Stimulated activated CD4-positive, alpha-beta T cell treated with anti-CD3 and anti-CD28 coated beads, Interleukin-12 subunit alpha, Interleukin-12 subunit beta, amount 100 ng/mL, for 24 hours (primary cell): ENCODE measurements at places on chromosomes 1 and 21.

DNA sequence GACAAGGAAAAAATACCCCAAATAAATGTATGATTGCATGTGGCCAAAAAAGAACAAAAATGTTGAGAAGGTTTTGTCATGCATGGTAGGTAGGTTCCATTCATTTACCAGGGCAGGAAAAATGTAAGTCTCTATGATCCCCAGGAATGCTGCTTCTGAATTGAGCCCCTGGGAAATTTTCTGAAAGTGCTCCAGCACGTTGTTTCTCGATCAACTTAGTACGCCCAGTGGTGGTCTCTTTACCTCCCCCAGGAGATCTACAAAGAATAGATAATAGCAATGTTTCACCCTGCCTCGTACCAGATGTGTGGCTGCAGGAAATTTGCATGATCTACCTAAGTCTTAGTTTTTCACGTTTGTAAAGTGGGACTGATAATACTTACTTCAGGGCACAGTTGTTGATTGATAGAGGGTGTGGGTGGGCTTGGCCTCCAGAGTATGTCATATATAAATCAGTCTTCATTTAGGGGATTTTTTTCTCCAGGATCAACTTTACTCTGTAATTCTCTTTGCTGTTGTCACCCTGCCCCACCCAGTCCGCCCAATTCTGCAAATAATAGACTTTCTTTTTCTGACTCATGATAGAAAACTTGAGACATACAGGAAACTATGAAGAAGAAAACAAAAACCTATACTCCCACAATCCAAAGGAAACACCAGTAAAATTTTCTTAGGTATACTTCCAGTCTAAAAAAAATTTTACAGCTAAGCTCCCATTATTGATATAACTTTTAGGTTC is 462.0 kb upstream of the RUNX1 start:
- no peak for DNase-seq

GRCh38 chr21:35147439-35147838 is 98.3 kb upstream of the RUNX1 start:
- no peak for DNase-seq

DNA sequence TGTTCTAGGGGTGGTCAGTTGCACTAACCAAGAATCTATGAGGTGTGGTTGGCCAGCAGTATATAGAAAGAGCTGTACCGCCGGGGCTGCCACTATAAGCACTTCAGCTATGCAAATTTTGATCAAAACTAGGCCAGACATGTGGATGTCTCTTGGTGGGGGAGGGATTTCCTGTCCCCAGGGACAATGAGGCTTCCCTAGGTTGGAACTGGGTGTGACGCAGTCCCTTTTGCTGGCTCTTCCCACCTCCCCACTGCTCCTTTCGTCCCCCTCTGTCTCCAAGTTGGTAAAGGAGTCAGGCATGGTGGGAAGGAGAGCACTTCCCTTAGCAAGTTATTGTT is 13.6 kb downstream of the SDCCAG8 start:
- no peak for DNase-seq

DNA sequence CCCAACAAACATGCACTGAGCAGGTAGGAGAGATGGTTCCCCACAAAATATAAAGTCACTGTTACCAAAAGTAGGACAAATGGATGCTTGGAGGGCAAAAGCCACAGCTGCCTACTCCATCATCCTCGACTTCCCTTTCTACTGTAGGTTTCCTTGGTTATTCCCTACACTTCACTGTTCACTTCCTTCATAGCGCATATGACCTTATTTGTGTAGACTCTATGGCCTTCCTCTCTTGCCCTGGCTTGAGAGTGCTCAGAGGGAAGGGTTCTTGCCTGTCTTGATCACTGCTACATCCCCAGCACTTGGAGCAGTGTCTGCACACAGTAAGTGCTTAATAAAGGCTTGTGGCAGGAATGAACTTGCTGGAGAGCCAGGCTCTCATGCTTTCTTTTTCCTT is 14.6 kb upstream of the TRNP1 start:
- no peak for DNase-seq

DNA sequence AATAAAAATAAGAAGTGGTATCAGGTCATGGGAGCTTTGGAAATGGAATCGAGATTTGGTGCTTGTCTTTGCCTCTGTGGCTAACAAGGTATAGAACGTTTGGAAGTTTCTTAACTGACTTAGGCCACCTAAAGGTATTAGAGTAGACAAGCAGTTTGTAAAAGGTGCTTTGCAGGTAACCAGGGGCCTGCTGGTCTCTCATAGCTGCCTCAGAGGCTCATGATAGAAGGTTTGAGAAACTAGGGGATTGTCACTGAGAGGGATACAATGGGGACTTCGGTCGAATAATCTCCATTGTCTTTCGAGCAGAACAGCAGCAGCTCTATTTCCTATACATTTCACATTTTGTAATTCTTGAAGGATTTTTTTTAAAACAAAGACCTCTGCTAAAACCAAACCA is 37.6 kb downstream of the C21orf91 start:
- no peak for DNase-seq

DNA sequence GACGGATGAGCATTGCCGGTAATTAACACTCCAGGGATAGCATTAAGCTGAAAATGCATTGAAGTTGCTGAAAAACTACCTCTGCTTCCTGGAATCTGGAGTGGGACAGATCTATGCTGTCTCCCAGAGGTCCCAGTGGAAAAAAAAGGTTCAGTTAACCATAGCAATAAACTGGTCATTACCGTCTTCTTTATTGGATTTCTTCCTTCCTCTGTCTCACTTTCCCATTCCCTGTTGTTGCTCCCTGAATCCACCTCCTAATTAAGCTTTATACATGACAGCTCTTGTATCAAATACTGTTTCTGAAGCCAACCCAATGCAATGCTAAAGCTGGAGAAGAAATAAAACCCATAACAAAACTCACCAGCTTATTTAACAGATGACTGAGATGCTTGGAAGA is 1805.9 kb downstream of the NCAM2 start:
- no peak for DNase-seq

DNA sequence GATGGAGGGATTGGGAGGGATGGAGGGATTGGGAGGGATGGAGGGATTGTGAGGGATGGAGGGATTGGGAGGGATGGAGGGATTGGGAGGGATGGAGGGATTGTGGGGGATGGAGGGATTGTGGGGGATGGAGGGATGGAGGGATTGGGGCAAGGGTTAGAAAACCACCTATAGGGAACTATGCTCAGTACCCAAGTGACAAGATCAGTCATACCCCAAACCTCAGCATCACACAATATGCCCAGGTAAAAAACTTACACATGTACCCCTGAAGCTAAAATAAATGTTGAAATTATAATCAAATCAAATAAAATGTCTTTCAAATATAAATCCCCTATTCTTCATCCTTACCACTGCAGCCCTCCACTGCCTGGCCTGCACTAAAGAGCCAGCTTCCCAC is 72.8 kb upstream of the HNRNPU start:
- no peak for DNase-seq

- DNase-seq = no peak
These were observed 4.3 kb downstream of the TCHH start for GRCh38 chr1:152110860-152111514.

GRCh38 chr21:41458121-41458520 is 32.1 kb downstream of the MX1 start:
- DNase-seq = no peak

DNA sequence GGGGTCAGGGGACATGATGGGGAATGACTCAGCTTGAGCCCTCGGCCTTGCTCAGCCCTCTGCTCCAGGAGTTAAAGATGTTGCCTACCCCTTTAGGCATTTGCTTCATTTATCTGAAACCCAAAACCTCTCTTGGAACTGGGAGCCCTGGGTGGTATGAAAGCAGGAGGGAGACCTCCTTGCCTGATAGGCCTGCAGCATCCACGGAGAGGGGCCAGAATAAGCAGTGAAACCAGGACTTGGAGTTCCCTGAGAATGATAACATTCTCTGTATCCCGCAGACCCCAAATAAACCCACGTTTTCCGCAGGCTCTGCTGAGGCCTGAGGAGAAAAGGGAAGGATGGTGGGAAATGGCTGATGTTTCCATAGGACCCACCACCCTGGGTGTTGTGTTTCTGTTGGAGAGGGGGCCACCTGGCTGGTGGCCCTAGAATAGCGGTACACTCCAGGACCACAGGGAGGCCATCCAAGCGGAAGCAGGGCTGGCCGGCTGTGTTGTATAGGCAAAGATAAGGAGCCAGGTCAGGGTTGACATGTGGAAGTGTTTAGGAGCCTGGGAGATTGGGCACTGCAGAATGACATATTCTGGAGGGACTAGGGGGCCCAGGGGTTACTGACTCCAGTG is 77.4 kb downstream of the FOXD2 start:
- DNase-seq = no peak
